ENCODE measurements at places on chromosomes 3 and 15.

GRCh38 chr3:14331251-14331650, 71.2 kb upstream of the SLC6A6 start:
- DNase-seq: no peak

DNA sequence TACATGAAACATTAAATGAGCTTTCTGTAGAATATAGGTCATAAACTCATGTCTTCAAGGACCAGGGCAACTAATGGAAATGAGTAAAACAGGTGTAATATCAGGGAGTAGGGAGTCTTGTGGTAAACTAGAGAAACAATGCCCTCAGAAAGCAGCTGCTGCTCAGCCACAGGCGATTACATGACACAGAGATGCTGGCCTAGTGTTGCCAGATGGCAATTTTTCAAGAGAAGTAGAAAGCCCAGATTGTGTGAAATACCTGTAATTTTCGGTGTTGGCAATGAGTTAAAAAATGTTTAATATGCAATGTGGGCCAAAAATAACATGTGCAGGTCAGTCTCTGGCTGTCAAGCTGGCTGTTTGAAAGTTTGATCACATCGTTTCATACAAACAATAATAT, 23.4 kb downstream of the NCEH1 start:
- no peak for DNase-seq

GRCh38 chr3:146823622-146824021, 218.5 kb upstream of the PLSCR5 start:
- DNase-seq: no peak

DNA sequence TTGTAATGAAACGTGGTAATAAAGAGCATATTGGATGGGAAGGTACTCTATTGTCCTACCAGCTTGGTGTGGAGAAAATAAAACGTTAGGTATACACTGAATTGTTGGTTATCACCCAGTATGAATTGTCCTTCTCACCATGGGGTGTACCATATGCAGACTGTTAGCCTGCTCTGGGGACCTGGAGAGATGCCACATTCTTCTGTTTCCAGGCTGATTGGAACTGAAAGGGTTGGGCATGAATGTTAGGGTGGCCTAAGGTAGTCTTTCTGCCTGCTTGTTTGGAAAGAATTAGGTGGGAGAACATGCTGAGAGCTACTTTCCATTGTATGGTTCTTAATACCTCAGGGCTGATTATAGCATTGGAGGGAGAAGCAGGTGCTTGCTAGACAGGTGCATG, 340.6 kb downstream of the PTPRG start:
- no peak for DNase-seq

DNA sequence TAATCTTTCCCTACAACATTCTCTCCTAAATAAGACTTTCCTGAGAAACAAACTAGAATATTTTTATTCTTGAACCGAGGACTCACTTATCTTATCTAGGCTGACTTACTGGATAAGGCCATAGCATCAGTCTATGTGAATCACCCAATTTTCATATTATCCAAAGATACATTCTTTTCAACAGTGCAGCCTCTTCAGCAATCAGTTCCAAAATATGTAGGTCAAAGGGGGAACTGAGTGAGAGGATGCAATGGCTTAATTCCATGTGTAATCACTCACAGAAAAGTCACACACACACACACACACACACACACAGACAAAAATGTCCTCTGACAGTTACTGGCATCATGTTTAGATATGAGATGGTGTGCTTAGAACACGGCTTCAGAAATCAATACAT, 31.5 kb upstream of the MECOM start:
- DNase-seq: no peak

DNA sequence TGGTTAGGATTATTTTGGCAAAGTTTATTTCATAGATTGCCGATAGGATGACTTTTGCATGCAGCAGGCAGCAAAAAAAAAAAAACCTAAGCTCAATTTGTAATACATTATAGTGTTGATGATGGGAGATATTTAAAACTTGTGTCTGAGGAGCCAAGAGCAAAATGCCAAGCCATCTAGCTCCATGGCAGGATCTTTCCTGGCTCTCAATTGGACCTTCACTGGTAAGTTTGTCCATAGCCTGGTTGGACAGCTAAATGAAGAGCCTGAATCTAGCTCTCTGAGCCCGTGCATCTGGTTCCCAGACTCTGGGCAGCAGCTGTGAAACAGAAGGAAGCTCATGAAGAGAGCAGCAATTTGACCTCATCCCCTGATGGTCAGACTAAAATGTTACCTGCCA, 17.5 kb downstream of the STAC start:
- no peak for DNase-seq

- no peak for DNase-seq
Observed at GRCh38 chr3:62051506-62051905, 321.8 kb downstream of the FEZF2 start.

- peak; percentile 94 for DNase-seq
Observed at GRCh38 chr3:184320104-184320445, 5.7 kb downstream of the EIF4G1 start.

DNA sequence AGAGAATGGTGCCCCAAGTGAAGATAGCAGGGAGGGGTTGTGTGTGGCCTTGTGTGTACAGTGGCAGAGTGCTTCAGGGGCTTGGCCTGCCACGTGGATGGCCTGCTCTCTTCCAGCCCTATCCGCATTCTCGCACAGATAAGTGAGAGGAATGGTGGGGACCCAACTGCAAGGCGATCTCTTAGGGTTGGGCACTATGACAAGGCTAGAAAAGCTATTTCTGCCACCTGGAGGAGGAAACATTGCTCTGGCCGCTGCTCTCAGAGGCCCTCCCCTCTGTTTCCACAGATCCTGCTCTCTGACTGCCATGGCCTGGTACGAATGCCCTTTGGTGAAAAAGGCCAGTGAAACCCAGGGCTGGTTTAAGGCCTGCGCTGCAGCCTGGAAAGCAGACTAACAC, 20.6 kb downstream of the EEFSEC start:
- DNase-seq: no peak

DNA sequence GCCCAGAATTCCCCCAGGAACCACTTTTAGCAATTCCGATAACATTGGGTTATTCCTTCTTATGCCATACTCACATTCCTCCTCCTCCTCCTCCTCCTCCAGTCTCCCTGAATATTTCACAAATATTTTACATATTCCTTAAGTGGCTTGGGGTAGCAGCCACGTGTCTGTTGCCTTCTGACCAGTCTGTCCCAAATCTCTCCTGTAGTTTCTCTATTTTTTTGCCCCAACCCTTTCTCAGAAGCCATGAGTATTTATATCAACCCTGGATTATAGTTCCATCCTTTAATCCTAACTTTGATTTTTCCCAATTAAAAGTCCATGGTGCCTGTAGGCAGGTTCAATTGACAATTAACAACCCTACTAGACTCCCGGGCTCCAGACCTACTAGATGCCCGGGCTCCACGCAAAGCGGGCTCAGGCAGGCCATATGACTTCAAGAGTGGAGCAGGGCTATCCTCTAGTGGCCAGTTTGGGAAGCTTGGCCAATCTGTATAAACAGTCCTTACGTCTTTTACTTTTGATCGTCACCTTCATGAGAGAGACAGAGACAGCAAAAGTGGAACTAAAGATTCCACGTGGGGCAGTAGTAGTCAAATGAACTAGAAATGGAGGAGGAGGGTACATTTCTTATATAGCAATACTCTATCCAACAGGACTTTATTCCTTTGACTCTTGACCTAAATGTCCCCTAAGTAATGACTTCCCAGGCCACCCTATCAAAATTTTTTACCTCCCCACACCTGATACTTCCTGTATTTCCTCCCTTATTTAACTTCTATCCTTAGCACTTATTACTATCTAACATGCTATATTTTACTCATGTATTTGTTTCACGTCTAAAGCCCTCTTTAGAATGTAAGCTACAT, 69.7 kb downstream of the USF3 start:
- DNase-seq: peak; percentile 46

- DNase-seq: no peak
Observed at GRCh38 chr3:82596805-82597204, 835.4 kb upstream of the GBE1 start.

DNA sequence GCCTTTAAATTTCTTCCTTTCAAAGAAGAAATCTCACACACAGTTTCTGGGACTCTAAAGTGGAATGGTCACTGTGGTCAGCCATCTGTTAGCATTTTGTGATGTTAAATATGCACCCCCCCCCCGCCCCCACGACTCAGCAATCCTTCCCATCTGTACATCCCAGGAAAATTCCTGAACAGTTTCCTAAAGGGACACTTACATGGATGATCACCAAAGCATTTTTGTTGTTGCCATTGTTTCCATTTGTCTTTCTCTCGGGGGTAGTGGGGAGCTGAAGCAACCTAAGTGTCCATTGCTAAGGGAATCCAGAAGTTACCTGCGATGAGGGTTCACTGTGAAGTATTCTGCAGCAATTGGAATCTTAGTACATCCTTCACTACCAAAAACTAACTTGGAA, 71.4 kb downstream of the TAFA4 start:
- DNase-seq: no peak

- DNase-seq: no peak
Observed at GRCh38 chr3:46923559-46924350, 46.2 kb downstream of the PTH1R start.

- no peak for DNase-seq
Observed at GRCh38 chr3:27311400-27311799, 57.8 kb downstream of the NEK10 start.

DNA sequence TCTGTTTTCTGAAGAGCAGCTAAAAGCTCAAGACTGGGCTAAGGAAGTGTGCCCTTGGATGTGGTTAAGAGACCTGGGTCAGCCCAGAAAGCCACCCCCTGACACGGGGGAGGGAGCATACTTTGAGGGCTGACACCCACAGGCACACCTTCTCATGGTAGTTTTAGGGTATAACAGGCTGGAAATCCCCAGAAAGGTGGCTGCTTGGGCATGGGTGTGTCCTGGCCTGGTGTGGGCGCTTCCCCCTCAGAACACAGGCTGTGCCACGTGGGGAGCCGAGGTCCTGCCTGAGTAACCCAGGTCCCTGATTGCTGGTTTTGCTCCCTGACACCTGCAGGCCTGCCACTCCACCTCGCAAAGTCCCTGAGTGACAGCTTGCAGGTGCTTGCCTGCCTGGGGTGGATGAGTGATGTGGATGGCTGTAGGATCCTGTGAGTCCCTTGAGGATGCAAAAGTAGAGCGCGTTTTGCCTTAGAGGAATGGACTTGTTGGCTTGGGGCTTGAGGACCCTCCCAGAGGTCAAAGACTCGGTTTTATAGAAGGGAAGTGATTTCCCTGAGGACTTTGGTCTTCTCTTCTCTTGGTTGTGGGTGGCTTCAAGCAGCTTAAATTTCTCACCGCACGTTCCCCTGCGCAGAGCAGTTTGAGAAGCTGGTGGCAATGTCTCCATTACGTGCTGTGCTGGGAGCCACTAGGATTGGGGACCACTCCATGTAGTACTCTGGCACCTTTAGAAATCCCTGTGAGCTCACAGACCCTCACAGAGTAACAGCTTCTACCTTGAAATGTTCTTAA, 94.4 kb downstream of the DNASE1L3 start:
- DNase-seq: no peak

DNA sequence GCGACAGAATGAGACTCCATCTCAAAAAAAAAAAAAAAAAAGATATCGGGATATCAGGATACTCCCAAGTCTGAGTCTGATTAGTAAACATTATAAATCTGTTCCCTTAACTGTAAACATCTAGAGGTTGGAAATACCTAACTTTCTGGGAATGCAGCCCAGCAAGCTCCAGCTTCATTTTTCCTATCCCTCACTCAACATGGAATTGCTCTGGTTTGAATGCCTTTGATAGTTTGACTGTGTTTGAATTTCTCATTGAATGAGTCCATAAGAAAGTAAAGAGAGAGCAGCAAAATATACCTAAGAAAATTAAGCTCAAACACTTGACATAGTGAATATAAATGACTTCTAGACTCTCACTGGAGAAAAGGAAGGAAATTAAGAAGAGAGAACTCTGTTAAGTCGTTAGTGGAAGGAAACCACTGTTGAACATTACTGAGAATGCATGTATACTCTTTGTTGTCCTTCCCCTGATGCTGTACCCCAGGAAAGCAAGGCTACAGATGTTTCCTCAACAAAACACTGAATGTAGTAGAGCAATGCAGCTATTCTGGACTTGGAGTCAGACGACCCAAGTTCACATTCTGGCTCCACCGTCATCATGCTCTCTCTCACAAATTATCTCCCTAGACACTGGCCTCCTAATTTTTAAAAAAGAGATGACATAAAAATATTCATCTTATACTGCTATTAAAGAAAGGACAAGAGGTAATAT, 62.4 kb downstream of the CD200 start:
- no peak for DNase-seq

- DNase-seq: no peak
Observed at GRCh38 chr3:143850877-143851276, 2.6 kb upstream of the SLC9A9 start.

- DNase-seq: no peak
Observed at GRCh38 chr3:39260957-39261356, 18.9 kb downstream of the CX3CR1 start.

DNA sequence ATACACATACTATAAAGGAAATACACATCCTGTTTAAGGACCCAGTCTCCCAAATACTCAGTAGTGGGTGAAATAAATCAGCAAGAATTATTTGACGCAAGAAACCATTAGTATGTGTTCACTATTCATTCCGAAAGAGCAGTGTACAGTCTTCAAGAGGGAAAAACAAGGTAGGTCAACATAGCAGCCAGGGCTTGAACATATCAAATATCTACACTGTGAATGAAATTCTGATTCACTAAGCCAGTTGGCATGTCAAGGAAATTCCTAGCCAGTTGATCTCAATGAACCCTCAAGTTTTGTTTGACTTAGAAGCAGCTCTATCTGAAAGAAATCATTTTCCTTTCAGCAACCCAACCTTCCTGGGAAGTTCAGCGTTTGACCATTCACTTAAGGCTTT, 99.0 kb downstream of the CNTN3 start:
- DNase-seq: no peak

DNA sequence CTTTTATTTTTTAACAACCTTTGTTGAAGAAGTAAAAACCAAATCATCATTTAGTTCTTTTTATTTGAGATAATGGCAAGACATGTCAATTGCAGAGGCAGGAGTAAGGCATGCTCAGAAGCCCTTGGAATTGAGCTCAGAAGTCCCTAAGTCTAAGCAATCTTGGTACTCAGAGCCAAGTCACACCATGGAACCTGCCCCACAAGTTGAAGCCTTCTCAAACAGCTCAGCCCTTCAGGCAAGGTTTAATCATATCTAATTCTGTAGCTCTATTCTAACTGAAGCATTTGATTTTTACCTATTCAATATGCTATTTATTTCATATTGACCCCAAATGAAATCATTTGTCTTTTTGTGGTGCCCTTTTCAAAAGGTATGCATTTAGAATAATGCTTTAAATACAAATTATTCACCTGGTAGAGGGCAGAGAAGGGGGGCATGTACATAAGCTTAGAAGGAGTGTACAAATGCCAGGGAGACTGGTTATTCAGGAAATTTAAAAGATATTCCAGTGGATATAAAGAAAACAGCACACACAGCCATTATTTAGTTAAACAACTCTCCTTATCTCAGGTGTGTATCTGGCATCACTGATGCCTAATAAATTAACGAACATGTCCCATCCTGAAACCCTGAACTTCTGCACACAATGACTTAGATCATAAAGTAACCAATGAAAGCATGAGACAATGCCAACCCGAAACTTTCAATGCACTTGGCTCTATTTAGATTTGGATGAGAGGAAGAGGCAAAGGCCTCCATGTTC, 26.2 kb upstream of the TOP2B start:
- DNase-seq: no peak

GRCh38 chr3:112116748-112117186, 16.3 kb downstream of the GCSAM start:
- DNase-seq: peak; percentile 12

GRCh38 chr3:115996420-115997108, 373.3 kb downstream of the GAP43 start:
- DNase-seq: no peak

All from head of caudate nucleus (tissue), 42 donors.